ENCODE measurements at places on chromosomes 4 and X.

DNA sequence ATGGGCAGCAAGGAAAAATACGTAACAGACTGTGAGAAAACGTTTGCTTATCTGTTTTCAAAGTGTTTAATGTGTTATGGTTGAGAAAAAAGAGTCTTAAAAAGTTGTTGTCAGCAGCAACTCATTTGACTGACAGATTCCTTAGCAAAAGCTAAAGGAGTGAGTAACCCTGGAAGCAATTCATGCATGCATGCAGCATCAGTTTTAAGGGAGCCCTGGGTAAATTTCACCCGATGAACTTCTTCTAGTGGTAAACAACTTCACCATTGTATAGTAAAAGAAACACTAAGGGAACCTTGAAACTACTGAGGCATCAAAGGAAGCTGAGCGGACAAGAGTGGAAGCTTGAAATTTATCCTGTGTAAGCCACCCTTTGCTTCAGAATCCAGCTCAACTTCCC is 583.2 kb upstream of the INTU start:
- no peak for DNase-seq

- no peak for DNase-seq
Measured at GRCh38 chrX:11750046-11750445, 8.0 kb upstream of the MSL3 start.

DNA sequence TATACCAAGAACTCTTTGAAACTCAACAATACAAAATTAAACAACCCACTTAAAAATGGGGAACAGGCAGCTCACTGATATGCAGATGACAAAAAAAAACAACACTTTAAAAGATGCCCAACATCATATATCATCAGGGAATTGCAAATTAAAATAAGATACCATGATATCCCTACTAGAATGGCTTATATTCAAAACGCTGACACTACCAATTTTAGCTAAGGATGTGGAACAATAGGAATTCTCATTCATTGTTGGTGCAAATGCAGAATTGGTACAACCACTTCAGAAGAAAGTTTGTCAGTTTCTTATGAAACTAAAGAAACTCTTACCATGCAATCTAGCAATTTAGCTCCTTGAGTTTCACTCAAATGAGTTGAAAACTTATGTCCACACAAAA is 259.0 kb upstream of the HS3ST1 start:
- DNase-seq, result no peak

DNA sequence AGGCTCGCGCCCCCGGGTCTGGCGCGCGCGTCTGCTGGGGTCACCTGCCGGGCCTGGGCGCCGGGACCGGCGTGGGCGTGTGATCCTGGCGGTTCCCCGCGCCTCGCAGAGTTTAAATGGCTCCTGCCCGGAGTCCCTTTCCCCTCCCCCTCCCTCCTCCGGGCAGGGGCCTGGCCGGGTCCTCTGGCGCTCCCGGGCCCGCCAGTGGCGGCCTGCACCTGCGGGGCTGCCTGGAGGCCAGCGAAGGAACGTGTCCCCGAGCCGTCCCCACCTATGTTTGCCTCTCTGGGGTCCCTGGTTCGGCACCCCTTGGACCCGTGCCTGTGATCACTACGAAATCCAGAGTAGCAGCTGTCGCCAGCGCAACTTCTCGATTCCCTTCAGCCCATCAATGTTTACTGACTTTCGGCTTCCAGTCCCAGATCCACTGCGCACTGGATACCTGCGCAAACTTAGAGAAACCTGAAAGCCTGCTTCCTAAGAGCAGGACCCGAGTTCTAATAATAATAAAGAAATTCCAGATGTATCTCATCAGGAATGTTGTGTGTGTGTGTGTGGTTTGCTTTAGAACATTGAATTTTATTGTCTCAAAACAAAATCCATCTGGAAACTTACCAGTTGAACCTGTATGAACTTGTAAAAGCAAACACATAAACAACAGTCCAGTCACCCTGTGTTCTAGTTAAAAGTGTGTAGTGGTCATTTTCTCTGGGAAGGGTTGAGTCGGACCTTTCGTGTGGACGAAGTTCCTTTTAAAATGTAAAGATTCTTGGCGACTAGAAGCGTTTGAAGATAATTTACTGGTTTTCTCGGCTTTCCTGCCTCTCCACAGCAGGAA is 788 bp downstream of the SHROOM2 start:
- no peak for DNase-seq

DNA sequence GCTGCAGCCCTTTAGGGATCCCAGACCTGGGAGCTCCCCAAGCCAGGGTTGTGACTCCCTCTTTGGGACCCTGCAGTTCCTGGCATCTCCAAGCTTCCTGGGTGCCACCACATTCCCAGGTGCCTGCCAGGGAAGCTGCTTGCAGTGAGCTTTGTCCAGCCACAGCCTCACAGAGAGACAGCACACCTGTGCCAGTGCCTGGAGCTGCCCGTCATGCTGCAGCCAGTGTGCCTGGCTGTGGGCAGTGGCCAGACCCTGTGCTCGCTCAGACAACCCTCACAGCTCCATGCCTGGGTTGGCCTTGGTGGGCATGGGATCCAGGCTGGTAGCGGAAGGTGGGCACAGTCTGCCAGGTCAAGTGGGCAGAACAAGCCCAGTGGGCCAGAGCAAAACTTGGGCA is 36.0 kb downstream of the TMPRSS11A start:
- no peak for DNase-seq

GRCh38 chr4:4542774-4543485 is 1.1 kb upstream of the STX18 start:
- no peak for DNase-seq

GRCh38 chr4:25901030-25901430 is 13.0 kb upstream of the SMIM20 start:
- DNase-seq, result no peak

DNA sequence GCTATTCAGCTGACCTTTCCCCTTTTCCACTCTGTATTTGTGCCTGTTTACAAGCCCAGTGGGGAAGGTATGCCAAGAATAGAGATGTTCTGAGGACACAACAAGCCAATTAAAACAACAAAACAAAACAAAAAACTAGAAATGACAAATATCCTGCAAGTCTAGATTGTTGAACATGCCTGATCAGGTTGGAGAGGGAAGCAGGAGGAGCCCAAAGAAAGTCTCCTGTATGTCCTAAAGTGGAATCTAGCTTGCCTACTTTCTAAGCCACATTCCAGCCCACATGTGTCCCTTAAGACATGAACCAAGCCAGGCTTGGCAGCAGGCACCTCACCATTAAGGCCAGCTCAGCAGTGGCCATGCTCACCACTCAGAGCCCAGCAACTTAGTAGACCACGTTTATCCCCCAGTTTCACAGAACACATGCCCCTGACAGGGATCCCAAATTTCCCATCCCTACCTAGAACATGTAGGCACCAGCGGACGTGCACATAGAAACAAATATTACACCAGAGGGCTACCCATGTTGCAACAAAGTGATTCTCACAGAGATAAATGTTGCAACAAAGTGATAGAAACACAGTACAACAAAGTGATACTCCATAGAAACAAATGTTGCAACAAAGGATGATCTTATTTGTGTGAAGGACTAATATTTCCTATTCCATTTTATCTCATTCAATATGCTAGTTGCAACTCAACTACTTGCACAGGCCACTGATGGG is 48.3 kb downstream of the CD99L2 start:
- no peak for DNase-seq

GRCh38 chrX:42869011-42869410 is 91.0 kb upstream of the PPP1R2C start:
- no peak for DNase-seq

DNA sequence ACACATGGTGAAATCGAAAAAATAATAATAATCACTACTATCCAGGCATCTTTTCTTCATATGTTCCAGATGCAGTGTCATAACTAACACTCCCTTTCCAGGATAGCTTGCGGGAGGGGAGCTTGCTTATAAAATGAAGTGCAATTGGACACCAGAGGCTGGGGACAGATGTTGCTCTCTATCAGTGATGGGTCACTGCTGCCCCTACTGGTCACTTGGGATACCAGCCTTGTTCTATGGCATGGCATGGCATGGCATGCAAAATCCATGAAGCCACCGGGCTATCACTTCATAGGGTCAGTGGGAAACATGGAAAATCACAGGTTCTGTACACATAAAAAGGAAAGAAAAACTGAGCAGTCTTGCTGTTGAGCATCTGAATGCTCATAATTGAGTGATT is 168.1 kb downstream of the GLRA2 start:
- DNase-seq, result peak; percentile 10

DNA sequence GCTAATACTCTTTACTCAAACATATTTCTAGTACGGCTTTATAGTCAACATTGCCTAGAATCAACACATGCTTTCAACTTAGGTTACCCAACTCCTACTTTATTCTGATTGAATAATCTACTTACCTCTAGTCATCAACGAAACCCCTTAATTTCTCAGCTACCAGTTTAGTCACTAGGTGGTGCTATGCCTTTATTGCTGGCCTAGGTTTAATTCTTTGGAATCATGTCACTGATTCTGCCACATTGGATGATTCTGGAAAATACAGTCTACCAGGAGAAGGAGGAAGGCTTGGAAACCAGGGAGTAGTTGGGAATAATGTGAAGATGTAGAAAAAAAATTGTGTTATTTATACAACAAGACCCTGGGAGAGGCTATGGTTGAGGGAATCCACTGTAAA is 167.7 kb downstream of the DCAF12L2 start:
- DNase-seq, result no peak

DNA sequence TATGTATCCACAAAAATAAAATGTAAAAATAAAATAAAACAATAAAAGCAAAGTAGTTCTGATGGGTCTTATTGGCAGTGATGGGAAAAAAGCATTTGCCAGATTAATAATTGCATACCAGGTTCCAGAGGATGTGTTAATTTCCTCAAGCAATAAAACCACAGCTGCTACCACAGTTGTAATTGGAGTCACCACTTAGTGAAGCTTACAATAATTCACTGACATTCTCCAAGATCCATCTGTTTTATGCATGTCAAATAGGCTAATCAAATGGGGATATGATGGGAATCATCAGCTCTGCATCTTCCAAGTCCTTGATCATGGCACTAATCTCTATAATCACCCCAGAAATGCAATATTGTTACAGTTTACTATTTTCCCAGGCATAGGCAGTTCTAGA is 123.5 kb upstream of the EMCN start:
- no peak for DNase-seq

DNA sequence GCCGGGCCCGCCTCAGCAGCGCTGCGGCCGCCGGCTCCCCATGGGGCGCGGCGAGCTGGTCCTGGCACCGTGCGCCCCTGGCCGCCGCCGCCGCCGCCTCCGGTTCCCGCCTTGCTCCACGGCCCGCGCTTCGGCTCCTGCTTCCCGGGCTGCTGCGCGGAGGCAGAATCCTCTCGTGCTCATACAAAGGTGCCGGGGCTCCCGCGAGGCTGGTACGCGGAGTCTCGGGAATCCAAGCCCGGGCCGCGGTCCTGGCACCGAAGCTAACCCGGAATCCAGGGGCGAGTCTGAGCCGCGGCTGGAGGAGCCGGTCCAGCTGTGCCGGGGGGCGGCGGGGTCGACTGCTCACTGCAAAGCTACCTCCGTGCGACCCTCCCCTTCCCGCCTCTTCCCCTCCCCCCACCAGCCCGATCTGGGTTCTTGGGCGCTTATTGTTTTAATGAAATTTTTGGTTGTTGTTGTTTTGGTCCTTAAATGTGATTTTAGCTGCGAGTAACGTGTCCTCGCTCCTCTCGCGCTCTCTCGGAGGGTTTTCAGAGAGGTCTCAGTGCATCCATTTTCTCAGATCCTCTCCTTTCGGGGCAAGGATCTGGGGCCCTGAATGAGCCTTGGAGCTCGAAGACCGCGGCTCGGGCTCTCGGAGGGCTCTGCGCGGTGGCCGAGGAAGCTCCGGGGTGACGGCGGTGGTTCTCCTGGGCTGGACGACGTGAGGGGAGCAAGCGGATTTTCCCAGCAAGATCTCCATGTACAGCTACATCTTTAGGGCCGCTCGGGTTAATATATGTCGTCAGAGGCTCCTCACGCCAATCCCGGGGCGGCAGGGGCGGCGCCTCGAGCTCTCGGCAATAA is at the start of gene HAND2:
Gene HAND2 (minus strand): TSS at position 753 of the 849 bp plus-strand sequence. CDS start 940 bp downstream, outside the sequence.
- DNase-seq, result no peak

- no peak for DNase-seq
Measured at GRCh38 chr4:139901531-139902320, 236.1 kb downstream of the MGST2 start.

DNA sequence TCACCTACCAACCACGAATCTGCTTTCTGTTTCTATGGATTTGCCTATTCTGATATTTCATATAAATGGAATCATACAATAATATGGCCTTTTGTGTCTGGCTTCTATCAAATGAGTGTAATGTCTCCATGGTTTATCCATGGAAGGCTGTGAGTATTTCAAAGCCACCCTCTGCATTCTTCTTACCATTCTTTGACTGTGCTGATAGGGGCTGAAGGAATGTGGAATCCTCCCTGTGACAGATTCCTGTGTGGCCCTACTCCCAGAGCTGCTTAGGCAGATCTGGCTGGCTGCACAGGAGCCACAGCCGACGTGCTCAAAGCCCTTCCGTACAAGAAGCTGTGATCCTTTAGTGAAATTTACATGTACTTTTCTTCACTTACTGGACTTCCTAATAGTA is 163.2 kb downstream of the HS6ST2 start:
- no peak for DNase-seq

DNA sequence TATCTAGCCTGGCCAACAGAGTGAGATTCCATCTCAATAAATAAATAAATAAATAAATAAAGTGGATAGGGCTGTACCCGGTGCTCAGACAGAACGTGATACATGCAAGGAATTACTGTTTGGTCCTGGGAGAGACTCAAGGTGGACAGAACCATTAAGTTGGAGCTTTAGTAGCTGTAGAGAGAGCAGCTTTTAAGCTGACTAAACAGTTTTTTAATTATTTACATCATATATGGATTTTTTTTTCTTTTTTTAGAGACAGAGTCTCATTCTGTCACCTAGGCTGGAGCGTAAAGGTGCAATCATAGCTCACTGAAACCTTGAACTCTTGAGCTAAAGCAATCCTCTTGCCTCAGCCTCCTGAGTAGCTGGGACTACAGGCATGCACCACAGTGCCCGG is 92.5 kb upstream of the ATP6AP2 start:
- DNase-seq, result no peak

DNA sequence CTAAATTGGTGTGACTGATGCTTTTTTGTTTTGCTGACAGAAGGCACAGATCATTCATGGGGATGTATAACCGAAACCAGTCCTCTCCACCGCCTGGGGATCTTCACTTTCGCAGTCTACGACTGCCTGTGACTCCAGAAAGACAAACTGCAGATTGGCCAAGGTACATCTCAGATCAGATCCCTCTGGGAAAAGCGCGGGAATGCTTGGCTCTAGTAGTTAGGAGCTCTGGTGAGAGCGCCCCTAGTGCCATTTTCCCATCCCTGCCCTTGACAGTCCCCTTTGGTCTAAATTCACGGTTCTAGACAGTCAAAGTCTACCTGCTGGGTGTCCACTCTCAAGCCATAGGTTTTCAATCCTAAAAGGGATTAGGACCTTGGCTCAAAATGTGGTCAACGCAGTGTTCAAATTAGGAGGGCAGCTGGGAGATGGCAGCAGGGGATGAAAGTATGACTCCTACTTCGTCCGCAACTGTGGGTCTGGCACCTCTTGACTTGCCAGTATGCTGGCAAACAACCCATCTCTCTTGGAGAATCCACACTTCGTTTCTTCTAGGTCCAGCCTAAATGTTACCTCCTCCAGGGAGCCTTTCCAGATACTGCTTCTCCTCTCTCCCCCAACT is 6.9 kb upstream of the HAND2 start:
- DNase-seq, result no peak

- no peak for DNase-seq
Measured at GRCh38 chrX:136856551-136856950, 24.0 kb downstream of the RBMX start.

- no peak for DNase-seq
Measured at GRCh38 chr4:128697323-128697722, 112.2 kb upstream of the JADE1 start.

- DNase-seq, result no peak
Measured at GRCh38 chrX:132059973-132060540, 37.0 kb downstream of the STK26 start.

All from stimulated activated CD4-positive, alpha-beta T cell treated with anti-CD3 and anti-CD28 coated beads, Interleukin-4, amount 100 ng/mL, for 24 hours (primary cell).